ENCODE measurements at places on chromosomes 7 and 10.

DNA sequence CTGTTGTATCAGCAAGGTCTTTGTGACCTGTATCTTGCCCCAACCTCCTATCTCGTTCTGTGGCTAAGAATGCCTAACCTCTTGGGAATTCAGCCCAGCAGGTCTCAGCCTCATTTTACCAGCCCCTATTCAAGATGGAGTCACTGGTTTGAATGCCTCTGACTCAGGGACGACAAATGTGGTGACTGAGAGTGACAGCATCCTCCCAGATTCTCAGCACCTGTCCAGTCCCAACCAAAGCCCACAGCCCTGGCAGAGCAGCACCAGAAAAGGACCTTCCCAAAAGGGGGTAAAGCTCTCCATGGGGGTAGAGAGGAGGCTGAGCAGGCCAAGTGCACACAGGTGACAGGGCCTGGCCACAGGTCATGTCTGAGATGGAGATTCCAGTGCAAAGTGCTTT is 35.4 kb upstream of the GPAM start:
- DNase-seq: no peak

GRCh38 chr7:152674860-152675758 is 832 bp downstream of the XRCC2 start:
- peak; percentile 93 for DNase-seq

DNA sequence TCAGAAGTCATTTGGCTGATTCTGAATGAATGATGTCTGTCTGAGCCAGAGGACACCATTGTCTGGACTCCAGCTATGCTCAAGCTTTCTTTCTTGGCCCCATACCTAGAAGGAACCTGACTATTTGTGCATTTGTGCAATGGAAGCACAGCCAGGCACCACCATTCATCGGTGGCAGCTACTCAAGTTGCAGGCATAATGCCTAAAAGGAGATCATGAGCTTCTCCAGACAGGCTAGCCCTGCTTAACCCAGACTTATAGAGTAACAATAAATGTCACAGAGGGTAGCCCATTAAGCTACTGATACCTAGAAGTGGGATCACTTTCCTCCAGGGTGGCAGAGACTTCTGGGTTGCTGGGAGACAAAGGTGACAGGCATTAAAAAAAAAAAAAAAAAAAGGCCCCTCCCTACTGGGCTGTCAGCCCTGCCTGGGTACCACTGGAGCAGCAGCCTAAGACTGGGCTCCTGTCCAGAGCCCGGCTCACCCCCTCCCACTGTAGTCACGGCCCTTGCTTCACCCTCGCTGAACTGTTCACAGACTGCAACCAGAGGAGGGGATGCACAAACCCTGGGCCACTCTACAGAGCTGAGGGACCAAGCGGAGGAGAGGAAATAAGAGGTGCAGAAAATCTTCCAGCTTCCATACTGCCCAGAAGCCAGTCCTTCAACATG is 75.4 kb upstream of the ATP6V0A4 start:
- no peak for DNase-seq

DNA sequence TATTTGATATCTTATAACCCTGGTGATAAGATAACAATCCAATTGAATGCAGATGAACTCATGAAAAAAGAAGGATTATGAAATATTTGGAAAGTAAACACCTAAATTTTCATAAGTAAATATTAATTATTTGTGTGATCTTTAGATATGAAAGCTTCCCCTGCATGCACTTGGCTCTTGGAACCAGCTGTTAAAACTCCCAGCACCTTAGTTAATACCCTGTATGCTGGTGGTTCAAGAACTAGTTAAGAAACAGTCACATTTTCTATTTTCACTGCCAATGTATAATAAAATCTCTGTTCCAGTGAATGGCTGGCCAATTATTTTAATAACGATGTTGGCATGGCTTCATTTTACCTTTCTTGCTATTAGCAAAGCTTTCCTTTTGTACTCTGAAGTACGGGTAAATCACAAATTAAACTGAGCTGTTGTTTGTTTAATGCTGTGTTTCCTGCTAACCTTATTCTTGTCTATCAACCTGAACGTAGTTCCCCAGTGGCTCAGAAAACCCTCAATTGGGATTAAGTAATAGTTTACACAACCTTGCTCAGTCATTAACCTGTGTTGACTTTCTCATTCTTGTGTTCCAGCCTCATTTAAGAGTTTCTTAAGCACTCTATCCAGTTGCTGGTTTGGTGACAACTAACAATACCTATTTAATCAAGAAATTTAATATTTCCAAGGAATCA is 38.9 kb downstream of the MET start:
- DNase-seq: peak; percentile 97

DNA sequence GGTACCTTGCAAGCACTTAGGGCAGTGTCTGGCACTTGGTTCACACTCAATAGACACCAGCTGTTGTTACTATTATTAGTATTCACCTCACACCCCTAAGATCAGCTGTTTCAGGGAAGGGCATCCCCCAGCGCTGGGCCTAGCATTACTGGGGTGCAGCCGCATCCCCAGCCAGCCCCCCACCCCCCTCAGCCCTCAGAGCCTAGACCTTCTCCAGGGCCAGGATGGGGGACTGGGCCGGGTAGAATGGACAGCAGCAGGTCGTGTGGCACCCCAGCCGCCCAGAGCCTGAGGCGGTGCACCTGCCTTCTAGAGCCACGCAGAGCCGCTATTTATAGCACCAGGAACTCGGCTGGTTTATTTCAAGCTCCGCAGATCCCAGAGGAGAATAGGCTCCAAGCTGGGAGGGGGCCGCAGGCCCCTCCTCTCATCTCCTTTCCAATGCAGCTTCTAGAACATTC is 60.5 kb downstream of the GTF2IRD1 start:
- no peak for DNase-seq

- DNase-seq: no peak
Observed at GRCh38 chr10:96400465-96400864, 41.7 kb upstream of the OPALIN start.

DNA sequence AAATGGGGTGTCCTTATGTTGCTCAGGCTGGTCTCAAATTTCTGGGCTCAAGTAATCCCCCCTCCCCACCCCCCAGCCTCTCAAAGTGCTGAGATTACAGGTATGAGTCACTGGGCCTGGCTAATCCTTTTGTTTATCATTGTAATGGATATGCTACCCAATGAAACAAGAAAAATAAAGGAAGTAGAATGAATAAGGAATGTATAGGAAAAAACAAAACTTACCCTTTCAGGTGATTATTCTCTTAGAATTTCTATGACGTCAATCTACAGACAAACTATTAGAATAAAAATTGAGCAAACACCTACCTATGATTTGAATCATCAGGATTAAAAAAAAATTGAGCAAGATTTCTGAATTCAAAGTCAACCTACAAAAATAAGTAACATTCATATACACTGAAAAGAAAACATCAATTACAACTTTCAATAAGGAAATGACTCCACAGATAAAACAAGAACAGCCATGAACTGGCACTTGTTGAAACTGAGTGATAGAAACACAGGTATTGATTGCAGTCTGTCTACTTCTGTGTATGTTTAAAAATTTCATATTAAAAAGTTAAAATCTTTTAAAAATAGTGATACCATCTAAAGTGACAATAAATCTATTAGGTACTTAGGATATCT is 12.2 kb downstream of the ADAM12 start:
- no peak for DNase-seq

DNA sequence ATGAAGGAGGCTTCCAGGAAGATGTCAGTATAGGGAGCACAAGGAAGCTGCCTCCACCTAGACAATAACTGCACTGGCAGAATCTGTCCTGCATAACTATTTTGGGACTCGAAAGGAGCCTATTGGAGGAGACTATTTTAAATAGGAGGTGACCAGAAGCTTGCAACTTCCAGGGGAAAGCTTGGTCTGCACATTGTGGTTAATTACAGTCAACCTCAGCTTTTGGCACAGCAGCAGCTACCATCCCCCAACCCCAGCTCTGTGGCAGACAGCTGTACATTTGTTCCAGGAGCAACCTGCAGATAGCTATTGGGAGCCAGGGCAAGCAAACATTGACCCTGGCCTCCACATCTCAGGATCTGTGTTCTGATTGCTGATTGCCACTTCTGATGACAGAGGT is 46.3 kb upstream of the NANOS1 start:
- DNase-seq: no peak

DNA sequence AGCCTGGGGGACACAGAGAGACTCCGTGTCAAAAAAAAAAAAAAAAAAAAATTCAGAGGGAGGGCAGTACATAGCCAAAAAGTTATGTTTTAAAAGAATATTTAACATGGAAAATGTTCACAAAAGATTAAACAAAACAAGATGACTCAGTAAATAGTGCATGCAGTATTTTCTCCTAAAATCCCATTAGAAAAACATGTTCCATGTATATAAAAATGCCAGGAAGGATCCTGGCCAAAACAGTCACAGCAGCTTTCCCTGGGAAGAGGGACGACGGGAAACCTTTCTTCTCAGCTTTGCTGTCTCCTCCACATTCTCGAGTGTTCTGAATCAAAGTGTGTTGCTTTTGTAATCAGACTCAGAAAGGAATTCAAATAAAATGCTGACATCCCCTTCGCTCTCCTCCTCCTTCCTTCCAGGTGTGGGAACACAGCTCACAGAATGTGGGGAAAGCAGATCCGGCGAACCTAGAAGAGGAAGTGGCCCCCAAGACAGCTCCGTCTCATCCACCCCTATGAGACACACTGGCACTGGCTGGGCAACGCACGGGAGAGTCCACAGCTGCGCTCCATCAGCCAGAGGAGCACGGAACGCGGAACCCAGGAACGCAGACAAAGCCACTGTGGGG is 139.4 kb downstream of the MAD1L1 start:
- DNase-seq: no peak

GRCh38 chr10:79397575-79398303 is 47.7 kb downstream of the ZCCHC24 start:
- DNase-seq: no peak

DNA sequence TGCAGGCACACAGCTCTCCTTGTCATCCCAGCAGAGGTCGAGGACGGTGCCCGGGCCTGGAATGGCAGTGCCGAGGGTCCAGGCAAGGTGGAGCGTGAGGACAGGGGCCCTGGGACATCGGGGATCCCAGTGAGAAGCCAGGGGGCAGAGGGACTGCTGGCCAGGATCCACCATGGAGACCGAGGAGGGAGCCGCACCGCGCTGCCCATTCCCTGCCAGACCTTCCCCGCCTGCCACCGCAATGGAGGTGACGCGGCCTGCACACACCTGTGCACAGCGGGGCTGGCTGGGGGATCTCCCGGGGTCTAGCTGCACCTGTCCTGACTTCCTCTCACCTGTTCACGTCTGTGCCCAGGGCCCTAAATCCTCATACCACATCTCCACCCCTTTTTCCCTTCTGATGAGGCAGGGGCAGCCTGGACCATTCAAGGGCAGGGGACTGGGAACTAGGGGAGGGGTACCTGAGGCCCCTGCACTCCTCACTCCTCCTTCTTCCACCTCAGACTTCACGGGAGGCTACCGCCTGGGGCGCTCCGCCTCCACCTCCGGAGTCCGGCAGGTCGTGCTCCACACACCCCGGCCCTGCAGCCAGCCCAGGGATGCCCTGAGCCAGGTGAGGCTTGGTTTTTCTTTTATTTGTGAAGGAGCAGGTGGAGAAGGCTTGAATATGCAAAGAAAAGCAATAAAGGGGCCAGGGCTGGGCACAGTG is 6.9 kb downstream of the NYAP1 start:
- no peak for DNase-seq

- DNase-seq: no peak
Observed at GRCh38 chr10:660413-660969, 29.0 kb downstream of the DIP2C start.

DNA sequence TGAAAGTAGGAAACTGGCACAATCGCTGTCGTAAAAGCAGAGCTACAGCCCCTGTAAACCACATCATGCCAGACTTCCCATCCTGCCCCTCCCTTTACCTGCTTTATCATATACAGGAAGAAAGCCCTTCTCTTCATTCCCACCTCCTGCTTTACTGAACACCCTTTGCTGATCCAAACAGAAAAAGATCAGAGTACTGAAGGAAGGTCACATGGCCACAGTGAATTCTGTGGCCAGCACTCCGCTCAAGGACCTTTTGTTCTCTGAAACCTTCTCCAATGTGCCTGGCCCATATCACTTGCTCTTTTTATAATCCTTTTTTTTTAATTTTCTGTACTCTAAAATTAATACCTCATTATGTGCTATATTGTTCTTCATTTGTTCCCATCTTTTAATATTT is 108.8 kb upstream of the LRGUK start:
- no peak for DNase-seq

DNA sequence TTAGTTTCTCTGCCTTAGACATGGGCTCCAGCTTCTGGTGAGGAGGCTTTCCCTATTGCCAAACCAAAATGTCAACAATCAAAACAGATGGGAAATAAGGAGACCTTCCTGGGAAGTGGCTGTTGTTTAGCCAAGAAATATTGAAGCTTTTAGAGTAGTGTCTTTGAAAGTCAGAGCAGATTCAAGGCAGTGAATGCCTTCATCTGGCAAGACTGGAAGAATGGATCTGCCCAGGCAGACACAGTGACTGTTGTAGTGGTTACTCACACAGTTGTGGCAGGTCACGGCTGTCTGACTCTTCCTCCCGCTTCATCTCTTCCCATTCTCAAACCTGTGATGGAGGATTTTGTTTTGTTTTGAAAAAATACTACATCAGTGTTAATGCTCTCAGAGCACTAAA is 154.1 kb upstream of the ADO start:
- no peak for DNase-seq

- DNase-seq: no peak
Observed at GRCh38 chr10:28396331-28396730, 93.5 kb upstream of the MPP7 start.
